ENCODE measurements at places on chromosomes 3 and 15. TPM values are rescaled to one million over a fixed set of nuclear protein-coding genes. Genes with fewer than 3 reads are reported as not detected.

Gene PARP9
- 20.5 TPM for total RNA-seq

Gene ABTB1
- total RNA-seq, result 16.7 TPM

Gene PLOD2
- 79.1 TPM for total RNA-seq

Gene CALML4
- total RNA-seq, result 6.3 TPM

Gene SNX1
- total RNA-seq, result 47.8 TPM

Gene HMCES
- 19.9 TPM for total RNA-seq

Gene SELENOT
- 130 TPM for total RNA-seq

Gene NANOGP8
- total RNA-seq, result not detected

Gene GNAT1
- total RNA-seq, result not detected

Gene TM6SF1
- 38.0 TPM for total RNA-seq

Gene ANKRD63
- total RNA-seq, result not detected

Gene RHOV
- 0.23 TPM for total RNA-seq

Gene CADPS
- not detected for total RNA-seq

Gene PRICKLE2
- 3.1 TPM for total RNA-seq

Gene PTPN9
- total RNA-seq, result 23.2 TPM

Gene CCDC39
- total RNA-seq, result not detected

Gene DCBLD2
- total RNA-seq, result 175 TPM

Gene CYP8B1
- not detected for total RNA-seq

Gene CTXND1
- total RNA-seq, result not detected

Gene ZPLD1
- 0.10 TPM for total RNA-seq
